ENCODE measurements at places on chromosomes 1 and 21.

- DNase-seq, result no peak
These were observed 50.6 kb downstream of the COLGALT2 start for GRCh38 chr1:183986941-183987340.

GRCh38 chr1:31752258-31752657, 11.9 kb downstream of the ADGRB2 start:
- DNase-seq, result no peak

DNA sequence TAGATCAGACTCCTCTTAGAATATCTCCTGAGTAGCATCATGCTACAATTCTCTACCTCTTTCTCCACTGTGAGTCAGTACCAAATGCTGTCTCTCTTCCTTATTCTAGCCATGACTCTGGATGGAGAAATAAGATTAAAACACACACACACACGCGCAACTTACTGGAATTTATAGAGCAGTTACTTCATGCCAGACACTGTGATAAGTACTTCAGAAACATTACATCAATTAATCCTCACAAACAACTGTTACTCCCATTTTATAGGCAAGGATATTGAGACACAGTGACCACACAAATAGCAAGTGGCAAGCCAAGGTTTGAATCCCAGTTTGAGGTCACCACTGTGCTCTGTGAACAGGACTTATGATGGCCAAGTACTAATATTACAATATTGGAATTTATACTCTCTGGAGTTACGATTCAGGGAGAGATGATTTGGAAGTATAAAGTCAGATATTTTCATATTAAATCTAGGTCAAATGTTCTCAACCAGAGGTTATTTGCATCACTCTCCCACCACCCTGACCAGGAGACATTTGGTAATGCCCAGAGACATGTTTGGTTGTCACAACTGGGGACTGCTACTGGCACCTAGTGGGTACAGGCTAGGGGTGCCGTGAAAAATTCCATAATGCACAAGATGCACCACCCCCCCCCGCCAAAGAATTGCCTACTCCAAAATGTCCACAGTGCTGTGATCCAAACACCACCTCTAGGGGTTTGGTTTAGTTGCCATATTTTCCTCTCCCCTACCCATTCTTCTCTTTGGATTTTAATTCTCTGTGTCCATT, 221.6 kb downstream of the LTN1 start:
- no peak for DNase-seq

- no peak for DNase-seq
These were observed 19.8 kb downstream of the TOMM20 start for GRCh38 chr1:235108876-235109275.

DNA sequence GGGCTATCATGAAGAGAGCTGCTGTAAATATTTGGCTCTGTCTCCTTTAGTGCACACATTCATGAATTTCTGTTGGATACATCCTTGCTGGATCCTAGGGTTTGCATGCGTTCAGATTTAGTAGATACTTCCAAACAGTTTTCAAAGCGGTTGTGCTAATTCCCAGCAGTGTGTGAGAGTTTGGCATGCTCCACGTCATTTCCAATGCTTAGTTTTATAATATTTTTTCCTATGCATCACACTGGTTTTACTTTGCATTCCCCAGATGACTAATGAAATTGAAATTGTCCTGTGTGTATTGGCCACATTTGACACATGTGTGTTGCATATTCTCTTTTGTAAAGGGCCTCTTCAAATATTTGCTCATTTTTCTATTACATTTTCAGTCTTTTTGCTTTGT, 18.5 kb upstream of the AADACL3 start:
- no peak for DNase-seq

DNA sequence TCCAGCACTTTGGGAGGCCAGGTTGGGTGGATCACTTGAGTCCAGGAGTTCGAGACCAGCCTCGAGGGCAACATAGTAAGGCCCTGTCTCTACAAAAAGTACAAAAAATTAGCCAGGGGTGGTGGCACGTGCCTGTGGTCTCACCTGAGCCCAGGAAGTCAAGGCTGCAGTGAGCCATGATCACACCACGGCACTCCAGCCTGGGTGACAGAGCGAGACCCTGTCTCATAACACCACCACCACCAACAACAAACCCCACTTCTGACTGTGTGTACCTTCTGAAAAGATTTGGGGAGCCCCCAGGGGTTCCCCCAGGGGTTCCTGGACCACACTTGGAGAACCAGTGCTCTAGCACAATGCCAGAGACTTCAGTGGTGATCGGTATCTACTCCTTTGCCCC, 29.9 kb downstream of the NUAK2 start:
- DNase-seq, result no peak

- no peak for DNase-seq
These were observed 5.4 kb downstream of the CDC7 start for GRCh38 chr1:91506071-91506470.

DNA sequence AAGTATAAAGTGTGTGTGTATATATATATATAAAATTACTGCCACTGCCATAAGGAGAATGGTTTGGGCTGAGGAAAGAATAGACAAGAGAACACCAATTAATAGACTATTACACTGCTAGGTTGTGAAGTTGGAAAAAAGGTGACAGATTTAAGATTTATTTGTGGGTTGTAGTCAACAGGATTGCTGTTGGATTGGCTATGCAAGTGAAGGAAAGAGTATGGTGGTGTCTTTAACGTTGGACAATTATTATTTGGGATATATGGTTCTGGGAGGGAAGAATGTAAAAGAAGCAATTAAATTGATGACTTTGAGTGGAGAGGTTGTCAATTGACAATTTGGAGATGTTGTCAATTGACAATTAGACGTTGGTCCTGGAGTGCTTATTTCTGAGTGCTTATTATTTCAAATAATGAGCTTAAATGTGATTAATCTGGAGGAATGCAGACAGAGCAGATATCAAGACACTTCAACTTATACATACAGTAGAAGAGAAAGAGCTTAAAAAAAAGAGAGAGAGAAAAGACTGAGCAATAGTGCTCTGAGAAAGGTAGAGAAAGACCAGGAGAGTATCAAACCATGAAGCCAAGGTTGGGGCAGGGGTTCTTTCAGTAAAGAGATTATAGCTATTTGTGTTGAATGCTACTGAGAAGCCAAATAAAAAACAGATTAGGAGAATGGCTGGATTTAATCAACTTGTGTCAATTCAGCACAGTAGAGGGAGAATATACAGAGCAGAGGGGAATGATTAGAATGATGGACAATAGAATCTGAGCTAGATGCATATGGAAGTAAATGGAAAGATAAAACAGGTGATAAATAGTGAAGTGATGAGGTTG, 9.7 kb downstream of the PTGS2 start:
- DNase-seq, result no peak

GRCh38 chr1:163596541-163597258, 274.9 kb downstream of the NUF2 start:
- DNase-seq, result no peak

- no peak for DNase-seq
These were observed 14.0 kb upstream of the SGIP1 start for GRCh38 chr1:66519992-66520391.

- DNase-seq, result no peak
These were observed 579 bp downstream of the SH3BP5L start for GRCh38 chr1:248825136-248825535.

DNA sequence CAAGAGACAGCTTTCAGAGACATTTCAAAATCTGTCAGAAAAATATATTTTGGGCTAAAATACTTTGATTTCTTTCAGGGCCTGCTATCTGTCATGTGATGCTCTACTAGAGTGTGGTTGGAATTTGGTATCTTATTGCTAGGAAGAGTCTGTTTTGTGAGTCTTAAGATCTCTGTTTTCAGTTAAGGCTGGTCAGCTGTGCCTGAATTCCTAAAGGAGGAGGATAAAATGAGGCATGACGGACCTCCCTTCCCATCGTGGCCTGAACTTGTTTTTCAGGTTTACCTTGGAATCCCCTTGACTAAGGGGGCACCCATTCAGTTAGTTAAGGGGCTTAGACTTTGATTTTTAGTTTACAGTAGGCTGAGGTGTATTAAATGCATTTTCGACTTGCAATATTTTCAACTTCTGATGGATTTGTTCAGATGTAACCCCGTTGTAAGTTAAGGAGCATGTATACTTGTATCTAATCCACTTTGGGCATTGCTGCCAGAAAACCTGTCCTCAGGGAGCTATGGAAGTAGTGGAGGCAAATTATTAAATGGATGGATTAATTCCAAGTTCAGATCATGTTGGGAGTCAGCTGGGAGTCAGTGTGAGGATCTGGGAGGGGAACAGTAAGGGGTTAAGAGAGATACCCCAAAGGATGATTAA, 18.3 kb downstream of the CAPN2 start:
- no peak for DNase-seq

- no peak for DNase-seq
These were observed 59.0 kb upstream of the PRRX1 start for GRCh38 chr1:170604889-170605288.
